NCI-H524 treated with DMSO at 0.1 percent for 48 hours (cell line): ENCODE measurements at places on chromosomes 1 and 21.

GRCh38 chr1:14320518-14320917 lies 278.0 kb upstream of the KAZN start:
- DNase-seq, result no peak

GRCh38 chr1:30689901-30690645 lies 33.3 kb downstream of the MATN1 start:
- DNase-seq, result no peak

DNA sequence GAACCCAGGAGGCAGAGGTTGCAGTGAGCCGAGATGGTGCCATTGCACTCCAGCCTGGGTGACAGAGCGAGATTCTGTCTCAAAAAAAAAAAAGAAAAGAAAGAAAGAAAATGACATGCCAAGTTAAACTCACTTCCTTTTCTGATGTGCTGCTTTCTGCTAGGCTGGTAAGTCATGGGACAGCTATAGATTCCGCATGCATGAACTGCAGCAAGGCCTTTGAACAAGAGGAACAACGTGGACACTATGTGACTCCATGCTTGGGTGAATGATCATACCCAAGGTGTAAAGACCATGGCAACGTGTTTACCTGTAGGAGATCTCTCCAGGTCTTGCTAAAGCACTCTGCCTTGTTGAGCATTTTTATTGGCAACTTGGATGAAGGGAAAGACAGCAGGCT lies 10.3 kb upstream of the TTF2 start:
- DNase-seq, result no peak

- no peak for DNase-seq
These were observed 12.0 kb upstream of the VWA5B1 start for GRCh38 chr1:20278692-20279130.

DNA sequence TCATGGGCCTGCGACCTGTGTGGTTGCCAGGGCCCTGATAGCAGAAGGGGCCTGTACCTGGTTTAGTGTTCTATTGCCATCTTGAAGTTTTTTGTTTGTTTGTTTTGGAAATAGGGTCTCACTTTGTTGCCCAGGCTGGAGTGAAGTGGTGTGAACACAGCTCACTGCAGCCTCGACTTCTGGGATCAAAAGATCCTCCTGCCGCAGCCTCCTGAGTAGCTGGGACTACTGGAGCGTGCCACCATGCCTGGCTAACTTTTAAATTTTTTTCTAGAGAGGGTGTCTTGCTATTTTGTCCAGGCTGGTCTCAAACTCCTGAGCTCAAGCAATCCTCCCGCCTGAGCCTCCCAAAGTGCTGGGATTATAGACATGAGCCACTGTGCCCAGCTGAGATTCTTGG lies 72.9 kb downstream of the UBE2T start:
- no peak for DNase-seq

GRCh38 chr1:178461701-178462100 lies 35.1 kb downstream of the CLEC20A start:
- no peak for DNase-seq

DNA sequence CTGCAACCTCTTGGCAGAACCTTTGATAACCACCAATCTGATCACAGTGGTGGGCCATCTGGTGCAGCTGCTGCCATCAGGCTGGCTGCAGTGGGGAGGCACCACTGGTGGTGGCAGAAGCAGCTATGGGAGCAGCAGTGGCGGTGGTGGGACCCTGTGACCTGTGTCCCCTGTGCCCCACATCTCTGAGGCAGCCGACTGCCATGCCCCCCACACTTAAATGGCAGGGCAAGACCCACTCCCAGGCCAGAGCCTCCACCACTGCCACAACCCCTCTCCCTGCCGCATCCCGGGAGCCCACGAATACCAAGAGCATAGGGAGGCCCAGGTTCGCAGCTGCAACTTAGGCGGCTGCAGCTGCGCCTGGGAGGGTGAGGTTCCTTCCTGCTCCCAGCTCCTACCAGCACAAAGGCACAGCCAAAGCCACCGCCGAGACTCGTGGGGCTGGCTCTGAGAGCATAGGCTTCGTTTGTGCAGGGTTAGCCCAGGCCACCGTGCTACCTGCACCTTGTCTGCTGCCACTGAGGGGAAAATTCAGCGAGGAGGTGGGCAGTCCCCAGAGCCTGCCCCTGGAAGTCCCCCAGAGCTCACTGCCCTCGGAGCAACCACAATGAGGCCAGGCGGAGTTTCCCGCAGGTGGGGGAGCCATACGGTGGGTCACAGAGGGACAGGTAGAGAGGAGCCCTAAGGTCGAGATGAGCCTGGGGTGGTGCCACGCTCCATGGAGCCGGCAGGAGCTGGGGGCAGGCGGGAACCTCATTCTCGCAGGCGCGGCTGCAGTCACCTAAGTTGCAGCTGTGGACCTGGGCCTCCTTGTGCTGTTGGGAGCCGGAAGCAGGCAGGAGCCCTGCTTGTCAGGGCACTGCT lies 518.7 kb downstream of the RWDD3 start:
- no peak for DNase-seq

DNA sequence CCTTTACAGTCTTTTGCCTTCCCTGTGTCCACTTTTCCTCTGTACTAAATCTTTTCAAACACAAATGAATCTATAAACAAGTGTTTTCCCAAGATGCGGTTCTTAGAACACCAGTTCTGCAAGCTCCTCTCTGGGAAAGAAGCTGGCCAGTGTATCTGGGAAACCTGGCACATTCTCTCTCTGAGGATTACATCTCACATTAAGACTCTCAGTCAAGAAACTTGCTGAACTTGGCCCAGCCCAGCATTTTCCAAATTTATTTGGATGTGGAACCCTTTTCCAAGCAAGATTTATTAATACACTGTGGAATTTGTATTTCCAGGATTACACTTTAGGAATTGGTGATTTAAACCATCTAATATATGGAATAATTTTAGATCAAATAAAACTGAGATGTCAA lies 105.7 kb downstream of the ZNF281 start:
- DNase-seq, result no peak
